ENCODE measurements at places on chromosomes 5 and 9.

- DNase-seq, result no peak
Measured at GRCh38 chr5:14512574-14512973, 69.0 kb upstream of the OTULINL start.

GRCh38 chr9:112315331-112316257 is 17.8 kb downstream of the PTBP3 start:
- DNase-seq, result no peak

GRCh38 chr9:127497656-127498290 is 46.5 kb downstream of the LRSAM1 start:
- no peak for DNase-seq

- DNase-seq, result no peak
Measured at GRCh38 chr5:74660140-74660539, 19.6 kb upstream of the ENC1 start.

- DNase-seq, result peak; percentile 72
Measured at GRCh38 chr9:20640331-20641187, 18.3 kb upstream of the MLLT3 start.

- DNase-seq, result no peak
Measured at GRCh38 chr9:78609450-78609849, 312.5 kb downstream of the PSAT1 start.

- DNase-seq, result no peak
Measured at GRCh38 chr9:134493461-134494272, 147.9 kb upstream of the COL5A1 start.

DNA sequence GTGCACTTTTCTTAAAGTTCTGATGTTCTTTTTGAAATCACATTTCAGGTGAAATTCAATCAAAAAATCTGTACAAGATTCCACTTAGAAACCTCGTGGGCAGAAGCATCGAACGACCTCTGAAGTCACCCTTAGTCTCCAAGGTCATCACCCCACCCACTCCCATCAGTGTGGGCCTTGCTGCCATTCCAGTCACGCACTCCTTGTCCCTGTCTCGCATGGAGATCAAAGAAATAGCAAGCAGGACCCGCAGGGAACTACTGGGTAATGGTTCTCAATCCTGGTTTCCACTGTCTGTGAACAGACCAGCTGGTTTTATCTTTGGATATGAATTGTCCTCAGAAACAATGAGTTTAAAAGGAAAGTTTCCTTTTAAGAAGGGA is 8.1 kb upstream of the SLC2A8 start:
- DNase-seq, result no peak

DNA sequence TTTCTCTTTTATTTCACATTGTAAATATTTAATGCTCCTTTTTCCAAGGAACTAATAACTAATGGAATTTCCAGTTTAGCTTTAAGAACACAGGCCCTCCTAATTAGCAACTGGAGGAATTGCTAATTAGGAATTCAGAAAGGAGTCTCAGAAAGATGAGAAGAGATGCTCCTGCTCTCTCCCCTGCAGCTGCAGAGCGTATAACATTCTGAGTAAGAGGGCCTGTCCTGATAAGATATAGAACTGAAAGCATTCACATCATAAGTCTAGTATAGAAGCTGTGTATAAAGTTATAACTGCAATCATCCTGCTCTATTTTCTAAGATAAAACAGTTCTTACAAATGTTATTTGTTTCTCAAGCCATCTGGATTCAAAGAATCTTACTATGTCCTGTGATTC is 83.2 kb downstream of the DTWD2 start:
- no peak for DNase-seq

DNA sequence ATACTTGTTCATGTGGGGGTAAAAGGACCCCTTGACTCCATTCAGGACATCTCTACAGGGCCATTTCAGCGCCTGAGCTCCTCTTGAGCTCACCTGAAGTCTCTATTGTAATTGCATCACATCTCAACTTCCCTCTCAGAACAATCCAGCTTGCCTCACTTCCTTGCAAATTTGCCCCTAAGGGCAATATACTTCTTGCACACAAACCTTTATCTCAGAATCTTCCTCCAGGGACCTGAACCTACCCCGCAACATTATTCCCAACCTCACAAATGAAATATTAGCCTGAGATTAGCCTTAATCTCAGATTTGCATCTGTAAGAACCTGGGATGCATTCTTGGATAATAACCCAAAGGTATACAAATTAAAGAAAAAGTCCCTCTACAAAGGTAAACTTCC is 159.2 kb downstream of the DRD1 start:
- DNase-seq, result no peak

- no peak for DNase-seq
Measured at GRCh38 chr5:158543539-158544387, 556.0 kb downstream of the EBF1 start.

DNA sequence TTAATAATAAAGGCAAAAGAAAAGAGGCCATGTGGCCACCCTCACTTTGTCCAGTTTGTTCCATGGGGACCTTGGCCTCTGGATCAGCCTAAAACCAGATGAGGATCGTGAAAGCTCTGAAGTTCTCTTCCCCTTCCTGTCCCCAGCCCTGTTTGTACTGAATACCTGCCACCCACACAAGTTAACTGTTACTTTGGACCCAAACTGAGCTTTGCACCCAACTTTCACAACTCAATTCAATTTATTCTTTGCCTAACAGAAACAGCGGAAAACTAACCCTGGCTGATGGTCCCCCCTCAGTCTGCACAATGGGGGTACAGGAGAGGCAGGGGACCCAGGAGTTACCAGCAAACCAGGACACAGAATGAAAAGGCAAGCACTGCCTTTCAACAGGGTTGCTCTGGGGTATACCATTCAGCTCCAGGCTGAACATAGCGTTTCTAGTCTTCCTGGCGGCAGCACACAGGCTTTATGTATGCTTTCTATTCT is 28.2 kb downstream of the ABCA1 start:
- no peak for DNase-seq

- DNase-seq, result no peak
Measured at GRCh38 chr9:115135821-115136778, 18.1 kb upstream of the TNC start.

DNA sequence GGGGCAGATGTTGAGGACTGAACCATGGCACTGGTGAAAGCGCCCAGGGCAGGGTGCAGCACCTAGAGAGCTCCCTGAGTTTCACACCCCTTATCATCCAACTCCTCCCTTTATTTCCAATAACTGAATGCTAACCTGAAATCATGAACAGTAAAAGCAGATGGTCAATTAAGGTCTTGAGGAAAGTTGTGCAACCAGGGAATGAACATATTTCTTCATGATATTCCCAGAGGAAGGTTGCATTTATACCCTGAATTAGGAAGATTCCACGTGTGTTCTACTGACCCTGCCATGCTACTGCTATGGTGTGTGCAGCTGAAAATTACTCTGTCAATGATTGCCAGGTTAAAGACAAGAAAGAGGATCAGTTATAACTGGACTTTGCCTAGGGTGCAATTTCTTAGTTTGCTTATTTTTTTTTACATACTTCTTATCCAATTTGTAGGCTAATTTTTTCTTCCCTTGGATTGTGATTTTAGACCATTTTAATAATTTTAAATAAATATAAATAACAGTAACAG is 319.8 kb downstream of the SEMA5A start:
- no peak for DNase-seq

GRCh38 chr5:4001004-4001403 is 405.4 kb downstream of the IRX1 start:
- DNase-seq, result no peak

GRCh38 chr9:11749396-11749795 is 943.8 kb upstream of the TYRP1 start:
- DNase-seq, result no peak

- DNase-seq, result no peak
Measured at GRCh38 chr9:94084314-94084713, at the start of gene PTPDC1. Gene PTPDC1 (plus strand): TSS chr9:94084464. CDS start chr9:94084531, 67 bp downstream.

GRCh38 chr5:143593723-143594122 is 190.2 kb upstream of the NR3C1 start:
- no peak for DNase-seq

DNA sequence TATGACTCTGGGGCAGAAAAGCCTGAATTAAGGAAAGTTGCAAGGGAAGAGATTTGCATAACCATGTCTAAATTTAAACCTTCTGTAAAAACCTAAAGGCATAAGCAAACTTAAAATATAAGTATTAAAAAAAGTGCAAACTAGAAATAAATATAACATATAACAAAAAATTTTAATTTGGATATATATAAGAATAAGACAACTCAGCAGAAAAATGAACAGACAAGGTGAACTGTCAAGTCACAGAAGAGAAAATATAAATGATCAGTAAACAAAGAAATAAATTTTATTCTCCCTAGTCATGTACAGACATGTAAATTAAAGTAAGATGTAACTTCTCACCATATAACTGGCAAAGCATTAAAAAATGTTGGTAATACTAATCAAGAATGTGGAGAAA is 37.0 kb downstream of the C5orf22 start:
- DNase-seq, result no peak

GRCh38 chr5:31680528-31680927 is 41.6 kb downstream of the PDZD2 start:
- no peak for DNase-seq

GRCh38 chr5:121862801-121863200 is 11.1 kb downstream of the FTMT start:
- no peak for DNase-seq

- no peak for DNase-seq
Measured at GRCh38 chr5:24571302-24571701, 73.5 kb downstream of the CDH10 start.

DNA sequence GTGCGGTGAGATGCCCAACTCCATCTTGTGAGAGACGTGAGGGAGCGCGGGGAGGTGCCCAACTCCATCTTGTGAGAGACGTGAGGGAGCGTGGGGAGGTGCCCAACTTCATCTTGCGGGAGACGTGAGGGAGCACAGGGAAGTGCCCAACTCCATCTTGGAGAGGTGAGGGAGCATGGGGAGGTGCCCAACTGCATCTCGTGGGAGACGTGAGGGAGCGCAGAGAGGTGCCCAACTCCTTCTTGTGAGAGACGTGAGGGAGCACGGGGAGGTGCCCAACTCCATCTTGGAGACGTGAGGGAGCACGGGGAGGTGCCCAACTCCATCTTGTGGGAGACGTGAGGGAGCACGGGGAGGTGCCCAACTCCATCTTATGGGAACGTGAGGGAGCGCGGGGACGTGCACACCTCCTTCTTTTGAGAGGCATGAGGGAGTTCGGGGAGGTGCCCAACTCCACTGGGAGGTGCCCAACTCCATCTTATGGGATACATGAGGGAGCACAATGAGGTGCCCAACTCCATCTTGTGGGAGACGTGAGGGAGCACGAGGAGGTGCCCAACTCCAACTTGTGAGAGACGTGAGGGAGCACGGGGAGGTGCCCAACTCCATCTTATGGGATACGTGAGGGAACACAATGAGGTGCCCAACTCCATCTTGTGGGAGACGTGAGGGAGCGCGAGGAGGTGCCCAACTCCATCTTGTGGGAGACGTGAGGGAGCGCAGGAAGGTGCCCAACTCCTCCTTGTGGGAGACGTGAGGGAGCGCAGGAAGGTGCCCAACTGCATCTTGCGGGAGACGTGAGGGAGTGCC is 235.4 kb downstream of the CACNA1B start:
- no peak for DNase-seq

GRCh38 chr5:136132557-136133221 is at the start of gene SMAD5:
Gene SMAD5 (plus strand): TSS chr5:136132845. CDS start chr5:136153761, 20,916 bp downstream.
- DNase-seq, result peak; percentile 88

DNA sequence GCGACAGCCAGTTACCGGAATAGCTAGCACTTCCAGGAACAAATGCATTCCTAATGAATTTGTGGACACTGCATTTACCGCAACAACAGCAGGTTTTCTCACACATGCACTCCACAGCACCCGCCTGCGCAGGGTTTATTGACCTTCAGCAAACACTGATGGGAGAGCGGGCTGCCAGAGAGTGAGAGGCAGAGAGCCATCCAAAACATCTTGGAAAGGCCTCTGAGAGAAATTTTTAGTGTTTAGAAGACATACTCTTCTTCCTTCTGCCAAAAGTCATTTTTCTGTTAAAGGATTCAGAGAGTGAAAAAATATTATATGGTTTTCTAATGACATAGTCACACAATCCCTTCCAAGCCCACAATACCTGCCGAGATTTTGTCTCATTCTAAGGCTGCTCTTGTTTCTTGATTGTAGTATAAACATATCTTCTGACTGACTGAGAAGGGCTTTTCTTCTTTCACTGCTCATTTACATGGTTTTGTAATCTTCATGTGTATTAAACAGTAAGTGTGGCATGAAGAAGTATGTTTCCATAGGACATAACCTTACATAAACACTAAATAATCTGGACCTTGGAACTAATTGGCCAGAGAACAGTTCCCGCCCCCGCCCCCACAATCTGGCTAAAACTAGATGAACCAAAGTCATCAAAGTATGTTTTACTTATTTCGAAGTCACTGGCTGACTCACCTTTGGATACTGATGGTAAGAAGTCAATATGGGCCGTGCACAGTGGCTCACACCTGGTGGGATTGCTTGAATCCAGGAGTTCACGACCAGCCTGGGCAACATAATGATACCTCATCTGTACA is 432.5 kb upstream of the MEF2C start:
- no peak for DNase-seq

DNA sequence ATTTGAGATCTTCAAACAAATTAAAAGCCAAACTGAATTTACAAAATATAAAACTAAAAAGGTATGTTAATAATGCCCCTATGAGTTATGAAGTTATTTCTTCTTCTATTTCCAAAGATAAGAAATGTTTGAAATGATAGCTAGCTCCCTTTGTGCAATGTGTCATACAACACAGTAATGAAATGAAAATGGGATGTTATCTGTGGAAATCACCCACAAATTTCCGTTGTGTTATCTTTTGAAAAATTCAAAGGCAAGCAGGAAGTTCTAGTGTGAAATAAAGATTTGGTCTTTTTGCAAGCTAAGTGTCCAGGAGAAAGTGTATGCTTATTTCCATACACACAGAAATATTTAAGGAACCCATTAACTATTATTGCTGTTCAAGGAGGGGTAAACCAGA is 375.3 kb upstream of the PRR16 start:
- DNase-seq, result no peak

GRCh38 chr9:2691626-2692025 is 25.7 kb upstream of the KCNV2 start:
- DNase-seq, result no peak

GRCh38 chr9:112218908-112219307 is 43.8 kb upstream of the SUSD1 start:
- DNase-seq, result peak; percentile 28

DNA sequence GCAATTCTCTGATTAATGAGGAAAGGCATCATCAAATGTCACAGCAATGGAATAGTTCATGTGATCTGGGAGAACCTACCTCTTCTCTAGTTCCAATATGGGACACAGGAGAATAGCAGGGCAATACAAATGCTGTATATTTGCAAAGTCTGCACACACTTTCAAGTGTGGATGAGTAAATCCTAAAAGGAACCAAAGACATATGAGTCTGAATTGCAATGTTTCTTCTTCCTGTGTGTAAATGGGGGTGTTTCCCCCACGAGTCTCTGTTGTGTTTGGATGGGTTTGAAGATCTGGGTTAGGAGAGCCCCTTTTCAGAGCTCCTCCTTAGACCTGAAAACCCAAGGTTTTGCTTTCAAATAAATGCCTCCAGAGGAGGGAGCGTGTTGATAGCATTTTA is 26.9 kb downstream of the SLC46A2 start:
- DNase-seq, result no peak

- DNase-seq, result no peak
Measured at GRCh38 chr9:135925496-135926133, 18.3 kb upstream of the CAMSAP1 start.
